ENCODE measurements at places on chromosomes 4 and X.

DNA sequence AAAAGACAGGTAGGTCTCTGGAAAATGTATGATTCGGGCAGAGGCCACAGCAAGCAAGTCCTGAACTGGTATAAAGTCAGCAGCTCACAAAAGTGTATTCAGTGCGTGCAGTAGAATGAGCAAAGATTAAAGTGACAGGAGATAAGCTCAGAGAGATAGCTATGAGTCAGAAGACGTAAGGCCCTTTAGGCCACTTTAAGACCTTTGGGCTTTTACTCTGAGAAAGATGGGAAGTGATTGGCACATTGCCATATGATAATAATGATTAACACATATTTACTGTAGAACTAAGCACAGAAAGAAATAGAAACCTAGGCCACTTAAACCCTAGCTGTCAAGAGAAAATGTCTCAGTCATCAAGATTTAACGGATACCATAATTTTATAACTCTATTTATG lies 51.7 kb downstream of the TBCK start:
- DNase-seq, result no peak

DNA sequence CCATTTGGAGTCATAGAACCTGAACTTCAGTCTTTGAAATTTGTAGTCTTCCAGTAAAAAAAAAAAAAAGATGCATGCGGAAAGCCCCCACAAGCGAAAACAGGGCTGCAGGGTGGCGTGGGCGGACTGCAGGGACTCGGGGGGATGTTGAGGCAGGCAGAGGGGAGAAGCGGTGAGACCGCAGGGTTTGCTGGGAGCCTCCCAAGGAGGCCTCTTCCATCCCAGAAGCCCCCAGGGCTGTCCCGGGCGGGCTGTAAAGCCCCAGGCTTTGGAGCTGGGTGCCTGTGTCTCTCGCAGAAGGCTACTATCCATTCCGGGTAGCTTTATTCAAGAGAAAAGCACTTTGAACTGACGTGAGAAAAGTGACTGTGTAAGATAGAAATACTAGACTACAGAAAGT lies 46.7 kb upstream of the TADA2B start:
- DNase-seq, result no peak

DNA sequence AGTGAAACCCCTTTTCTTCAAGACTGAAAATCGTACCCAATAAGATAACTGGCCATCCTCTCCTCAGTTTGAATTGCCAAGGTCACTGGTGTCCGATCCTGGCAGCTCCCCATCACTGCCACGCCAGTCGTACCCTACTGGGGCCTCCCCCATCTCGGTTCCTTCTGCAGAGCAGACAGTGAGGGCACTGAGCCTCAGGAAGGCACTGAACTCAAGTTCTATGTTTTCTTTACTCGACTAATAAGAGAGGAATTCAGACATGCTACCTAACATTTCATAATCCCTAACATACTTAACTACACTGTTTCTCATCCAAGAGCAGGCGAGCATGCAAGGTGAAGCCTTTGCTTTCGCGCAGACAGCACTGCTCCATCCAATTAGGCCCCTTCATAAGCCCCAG lies 23.4 kb downstream of the ZFYVE28 start:
- DNase-seq, result no peak

DNA sequence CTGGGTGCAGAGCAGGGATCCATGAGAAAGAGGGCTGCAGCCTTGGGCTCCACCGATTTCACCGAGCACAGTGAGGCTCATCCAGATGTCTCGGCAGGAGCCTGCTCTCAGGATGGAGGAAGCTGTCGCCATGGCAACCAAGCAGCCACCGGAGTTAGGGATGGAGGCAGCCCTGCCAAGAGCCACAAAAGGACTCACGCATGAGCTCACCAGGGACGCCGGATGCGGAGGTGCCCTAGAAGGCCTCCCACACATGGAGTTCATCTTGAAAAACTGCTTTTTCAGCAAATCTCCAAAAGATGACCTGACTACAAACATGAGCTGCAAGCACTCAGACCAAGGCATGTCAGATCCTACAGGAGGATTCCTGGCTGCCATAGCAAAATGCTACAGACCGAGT lies 90.7 kb downstream of the WFS1 start:
- DNase-seq, result no peak

DNA sequence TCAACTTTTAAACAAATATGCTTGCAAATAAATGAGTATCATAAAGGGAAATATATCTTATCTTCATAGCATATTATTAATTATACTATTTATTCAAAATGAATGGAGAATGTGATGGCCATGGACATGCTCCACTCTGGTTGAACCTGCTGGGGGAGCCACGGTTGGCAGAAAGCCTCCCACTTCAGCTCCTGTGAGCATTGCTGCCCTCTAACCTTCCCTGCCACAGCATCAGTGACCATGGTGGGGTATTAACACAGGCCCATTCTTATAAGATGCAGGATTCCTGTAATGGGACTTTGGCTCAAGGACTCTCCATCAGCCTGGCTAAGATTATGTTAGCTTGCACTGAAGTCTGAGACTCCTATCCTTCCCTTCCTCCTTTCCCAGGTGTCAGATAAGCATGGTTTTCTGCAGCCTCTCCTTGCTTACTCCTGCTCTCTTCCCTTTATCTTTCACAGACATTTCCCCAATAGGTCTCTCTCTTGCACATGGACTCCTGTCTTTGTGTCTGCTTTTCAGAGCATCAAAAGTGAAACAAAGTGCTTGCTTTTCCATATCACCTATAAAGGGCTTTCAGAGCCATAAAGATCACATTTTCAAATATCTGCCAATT lies 4.9 kb upstream of the ABRAXAS1 start:
- no peak for DNase-seq

DNA sequence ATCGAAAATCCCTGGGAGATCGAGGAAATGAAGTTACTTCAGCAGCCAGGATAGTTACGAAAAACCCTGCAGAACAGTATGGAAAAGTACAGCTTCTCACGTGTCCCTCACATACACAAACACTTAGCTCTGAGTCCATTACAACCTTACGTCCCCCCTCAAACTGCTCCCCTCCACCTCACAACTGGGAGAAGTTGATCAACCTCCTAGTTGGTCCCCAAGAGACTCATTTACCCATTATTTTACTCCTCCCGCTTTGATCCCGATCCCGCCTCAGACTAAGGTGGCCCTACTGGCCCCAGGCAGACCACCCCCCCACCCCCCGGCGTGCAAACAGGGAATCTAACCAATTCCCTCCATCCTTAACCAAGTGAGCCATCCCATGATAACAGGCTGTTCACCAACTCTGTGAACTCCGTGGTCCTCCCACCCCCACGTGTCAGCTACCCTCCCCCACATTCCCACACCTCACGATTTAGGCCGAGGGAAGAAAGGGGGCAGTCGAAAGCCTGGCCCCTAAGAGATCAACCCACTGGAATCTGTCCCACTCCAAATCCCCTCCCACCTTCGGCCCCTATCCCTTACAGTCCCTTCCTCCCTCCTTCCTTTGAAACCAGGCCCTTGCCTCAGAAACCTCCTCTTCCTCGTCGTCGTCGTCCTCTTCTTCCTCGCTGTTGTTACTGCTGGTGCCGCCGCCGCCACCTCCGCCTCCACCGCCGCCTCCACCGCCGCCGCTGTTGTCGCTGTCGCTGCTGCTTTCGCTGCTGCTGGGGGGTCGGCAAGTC lies 755 bp downstream of the ANKRD17 start:
- DNase-seq, result peak; percentile 59

DNA sequence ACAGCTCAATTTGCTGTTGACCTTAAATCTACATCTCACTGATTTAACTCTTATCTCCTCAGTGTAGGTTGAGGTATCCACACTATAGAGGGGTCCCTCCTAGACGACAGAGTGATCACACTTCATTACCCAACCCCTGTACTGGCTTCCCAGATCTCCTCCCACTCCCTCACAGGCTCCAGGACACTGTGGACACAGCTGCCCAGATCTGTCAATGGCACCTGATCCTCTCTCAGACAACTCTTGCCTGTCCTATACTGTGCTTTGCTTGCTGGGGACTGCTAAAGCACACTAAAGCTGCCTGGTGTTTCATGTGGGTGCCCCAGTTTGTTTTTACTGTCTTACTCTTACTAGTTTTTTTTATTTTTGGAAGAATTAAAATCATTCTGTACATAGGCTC lies 27.9 kb downstream of the RAB40AL start:
- no peak for DNase-seq

GRCh38 chr4:169439244-169439643 lies 168.5 kb upstream of the SH3RF1 start:
- peak; percentile 87 for DNase-seq

DNA sequence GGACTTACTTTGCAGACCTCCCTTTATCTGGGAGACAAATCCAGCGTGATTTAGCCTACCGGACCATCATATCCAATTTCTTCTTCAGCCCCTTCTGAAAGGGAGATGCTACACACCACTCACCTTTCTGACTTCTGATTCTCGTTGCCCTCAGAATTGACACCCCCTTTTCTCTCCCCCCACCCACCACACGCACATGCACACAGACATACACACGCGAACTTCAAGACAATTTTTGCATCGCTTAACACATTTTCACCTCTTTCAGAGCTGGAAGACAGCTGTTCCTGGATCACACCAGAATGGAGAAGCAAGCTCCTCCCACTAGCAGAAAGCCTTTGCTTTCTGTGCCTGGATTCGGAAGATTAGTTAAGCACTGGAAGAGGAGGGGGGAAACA lies 1.0 kb upstream of the SNCA start:
- peak; percentile 63 for DNase-seq

GRCh38 chr4:146340798-146341197 lies 126.5 kb downstream of the REELD1 start:
- peak; percentile 37 for DNase-seq
